ENCODE measurements at places on chromosomes 11 and 22. TPM values are rescaled to one million over a fixed set of nuclear protein-coding genes. Genes with fewer than 3 reads are reported as not detected.
A peak's percentile ranks its signal among the peaks of the same experiment; 100 is the strongest.

DNA sequence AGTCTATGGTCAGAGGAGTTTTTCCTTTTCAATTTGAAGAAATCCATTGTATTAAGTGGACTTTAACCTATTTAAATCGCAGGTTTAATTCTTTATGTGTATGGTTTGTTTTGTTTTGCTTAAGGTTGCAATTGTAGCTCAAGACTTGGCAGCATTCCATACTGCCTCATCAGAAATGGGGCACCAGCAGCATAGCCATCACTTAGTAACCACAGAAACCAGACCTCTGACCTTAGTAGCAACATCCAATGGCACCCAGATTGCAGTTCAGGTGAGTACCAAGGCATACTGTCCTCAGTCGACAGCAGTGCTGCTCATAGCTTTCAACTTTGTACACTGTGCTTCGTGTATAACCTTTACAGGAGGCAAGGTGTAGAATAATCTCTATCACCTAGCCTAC lies 48.4 kb upstream of the WEE1 start:
- DNase-seq, result no peak

GRCh38 chr22:44277386-44278135 lies 35.2 kb downstream of the SHISAL1 start:
- DNase-seq, result no peak

GGT1 gene
- total RNA-seq, result 2.0 TPM

GRCh38 chr11:100833276-100833675 lies 146.2 kb downstream of the ARHGAP42 start:
- no peak for DNase-seq

DNA sequence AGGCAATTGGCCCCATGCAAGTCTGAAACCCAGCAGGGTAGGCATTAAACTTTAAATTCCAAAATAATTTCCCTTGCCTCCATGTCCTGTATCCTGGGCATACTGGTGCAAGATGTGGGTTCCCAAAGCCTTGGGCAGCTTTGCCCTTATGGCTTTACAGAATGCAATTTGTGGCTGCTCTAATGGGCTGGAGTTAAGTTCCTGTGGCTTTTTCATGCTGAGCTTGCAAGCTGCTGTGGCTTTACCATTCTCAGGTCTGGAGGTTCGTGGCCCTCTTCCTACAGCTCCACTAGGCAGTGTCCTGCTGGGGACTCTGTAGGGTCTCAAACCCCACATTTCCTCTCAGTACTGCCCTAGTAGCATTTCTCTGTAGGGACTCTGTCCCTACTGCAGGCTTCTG lies 15.0 kb upstream of the BIRC3 start:
- DNase-seq, result no peak

DNA sequence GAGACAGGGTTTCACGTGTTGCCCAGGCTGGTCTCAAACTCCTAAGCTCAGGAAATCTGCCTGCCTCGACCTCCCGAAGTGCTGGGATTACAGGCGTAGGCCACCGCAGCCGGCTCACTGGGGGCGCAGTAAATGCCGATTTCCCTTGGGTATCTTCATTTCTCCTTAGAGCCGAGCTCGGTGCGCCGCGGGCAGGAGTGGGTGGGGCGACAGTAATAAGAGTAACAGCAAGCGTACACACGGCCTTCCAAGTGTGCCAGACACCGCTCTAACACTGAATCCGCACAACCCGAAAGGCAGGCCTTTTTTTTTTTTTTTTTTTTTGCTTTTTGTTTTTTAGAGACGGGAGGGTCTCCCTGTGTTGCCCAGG lies 500 bp upstream of the ADSL start:
- no peak for DNase-seq

PKDREJ gene
- under 0.01 TPM for total RNA-seq

- DNase-seq, result no peak
These were observed 34.3 kb downstream of the GAB4 start for GRCh38 chr22:16973591-16974297.

KCNJ11 gene
- total RNA-seq, result not detected

ACR gene
- not detected for total RNA-seq

- no peak for DNase-seq
These were observed 942.3 kb downstream of the LRRC4C start for GRCh38 chr11:40517122-40517521.

DNA sequence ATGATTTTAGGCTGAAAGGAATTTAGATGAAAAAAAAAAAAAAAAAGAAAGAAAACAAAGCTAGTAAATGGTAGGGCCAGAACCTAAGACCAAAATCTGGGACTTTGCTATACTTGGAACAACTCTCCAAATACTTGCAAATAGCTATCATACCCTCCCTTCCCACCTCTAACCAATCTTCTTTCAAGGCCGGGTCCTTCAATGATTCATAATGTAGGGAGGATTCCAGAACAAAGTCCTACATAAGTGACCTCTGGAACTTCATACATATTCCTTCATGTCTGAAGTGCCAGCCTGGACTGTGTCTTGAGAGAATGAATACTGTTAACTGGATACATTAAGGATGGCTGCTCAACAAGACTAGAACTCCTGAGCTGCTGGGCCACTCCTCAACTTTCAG lies 9.9 kb downstream of the STK33 start:
- no peak for DNase-seq

ALG8 gene
- 30.3 TPM for total RNA-seq

- DNase-seq, result peak; percentile 19
These were observed 34.9 kb upstream of the OR10G7 start for GRCh38 chr11:124075841-124076651.

- DNase-seq, result peak; percentile 42
These were observed 13.0 kb upstream of the CDC42EP1 start for GRCh38 chr22:37547251-37547741.

AQP11 gene
- 11.2 TPM for total RNA-seq

- no peak for DNase-seq
These were observed 29.3 kb downstream of the ZBTB16 start for GRCh38 chr11:114088836-114089235.

DNA sequence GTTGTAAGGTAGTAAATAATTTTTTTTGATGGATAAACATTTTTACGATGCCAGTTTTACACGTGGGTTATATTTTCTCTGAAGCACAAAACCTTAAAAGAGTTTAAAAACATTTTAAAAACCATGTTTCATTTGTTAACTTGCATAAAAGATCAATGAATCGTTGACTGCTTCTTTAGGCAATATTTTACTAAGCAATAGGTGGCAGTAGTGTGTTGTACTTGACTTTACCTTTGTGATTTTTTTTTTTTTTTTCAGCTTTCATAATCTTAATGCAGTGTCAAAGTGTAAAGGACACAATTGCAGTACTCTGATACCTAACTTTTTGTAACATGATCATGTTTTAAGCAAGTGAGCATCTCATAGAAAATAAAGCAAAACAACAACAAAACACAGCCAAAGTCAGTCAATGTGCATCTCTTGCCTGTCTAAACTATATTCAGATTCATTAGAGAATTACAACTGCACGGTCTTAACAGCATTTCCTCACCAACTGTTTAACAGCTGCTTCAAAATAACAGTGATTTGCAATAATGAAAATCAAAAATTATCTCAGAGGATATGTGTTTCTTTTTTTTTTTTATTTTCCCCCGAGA lies 27.7 kb downstream of the DNAJC24 start:
- DNase-seq, result no peak

GRCh38 chr11:86274503-86274902 lies 27.5 kb upstream of the HIKESHI start:
- no peak for DNase-seq

INPP5J gene
- 0.26 TPM for total RNA-seq

GRCh38 chr11:11577932-11578911 lies 43.6 kb downstream of the GALNT18 start:
- DNase-seq, result no peak

DNA sequence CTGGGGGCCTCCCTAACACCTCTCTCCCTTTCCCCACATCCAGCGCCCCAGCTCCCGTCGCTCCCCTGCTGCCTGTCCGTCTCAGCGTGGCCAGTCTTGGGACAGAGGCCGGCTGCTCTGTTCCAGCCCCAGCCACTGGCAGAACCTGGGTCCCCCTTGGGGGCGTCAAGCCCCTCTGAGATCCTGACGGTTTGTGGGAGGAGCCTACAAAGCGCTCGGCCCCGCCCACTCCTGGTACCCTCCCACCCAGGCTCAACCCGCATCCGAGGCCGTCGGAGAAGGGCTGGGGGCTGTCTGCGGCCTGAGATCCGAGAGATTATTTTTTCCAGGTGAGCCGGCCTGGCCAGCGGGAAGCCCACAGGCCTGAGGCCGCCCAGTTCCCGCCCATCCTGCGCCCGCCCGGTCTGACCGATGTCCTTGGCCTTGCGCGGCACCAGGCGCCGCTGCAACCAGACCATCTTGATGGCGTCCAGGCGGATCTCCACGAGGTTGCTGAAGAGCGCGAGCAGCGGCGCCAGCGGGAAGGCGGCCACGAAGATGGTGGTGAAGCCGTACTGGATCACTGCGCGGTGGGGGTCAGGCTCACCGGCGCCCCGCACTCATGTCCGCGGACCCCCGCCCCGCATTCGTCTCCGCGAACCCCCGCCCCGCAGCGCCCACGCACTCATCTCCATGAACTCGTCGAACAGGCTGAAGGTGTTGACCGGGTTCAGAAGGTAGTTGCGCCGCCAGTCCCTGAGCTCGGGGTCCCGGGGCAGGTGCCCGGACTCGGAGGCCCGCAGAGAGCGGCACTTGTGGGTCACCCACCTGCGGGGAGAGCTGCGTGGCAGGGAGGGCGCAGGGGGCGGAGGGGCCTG lies 5.5 kb upstream of the SIGIRR start:
- DNase-seq, result no peak

GRCh38 chr11:10623797-10624761 lies 55.6 kb upstream of the LYVE1 start:
- no peak for DNase-seq

FIBIN gene
- 112 TPM for total RNA-seq

SLC15A3 gene
- 29.9 TPM for total RNA-seq

- no peak for DNase-seq
These were observed 15.5 kb downstream of the NFAM1 start for GRCh38 chr22:42416671-42417230.

KLHL35 gene
- total RNA-seq, result 1.3 TPM

DNA sequence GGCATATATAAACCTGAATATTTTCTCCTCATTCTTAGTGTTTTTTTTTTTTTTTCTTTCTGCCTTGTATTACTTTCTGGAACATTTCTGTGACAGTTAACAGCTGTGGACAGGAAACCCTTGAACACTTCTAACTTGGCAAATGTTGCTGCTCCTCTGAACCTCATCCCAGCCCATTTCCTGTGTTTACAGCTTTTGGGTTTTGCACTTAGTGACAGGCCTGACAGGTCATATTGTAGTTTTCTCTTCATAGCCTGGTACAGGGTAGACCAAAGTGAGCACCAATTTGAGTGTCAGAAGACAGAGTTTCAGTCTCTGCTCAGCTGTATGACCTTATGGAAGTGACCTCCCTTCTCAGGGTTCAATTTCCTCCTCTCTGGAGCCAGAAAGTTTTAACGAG lies 91.6 kb downstream of the STIM1 start:
- peak; percentile 86 for DNase-seq

MS4A10 gene
- total RNA-seq, result not detected

- DNase-seq, result no peak
These were observed 52.1 kb downstream of the MYH9 start for GRCh38 chr22:36335621-36336020.

- no peak for DNase-seq
These were observed 919.1 kb downstream of the BRD1 start for GRCh38 chr22:48908547-48908946.

GRCh38 chr11:96782632-96783031 lies 392.8 kb downstream of the JRKL start:
- DNase-seq, result no peak

- DNase-seq, result no peak
These were observed 89.5 kb downstream of the RNF169 start for GRCh38 chr11:74838188-74838587.

- DNase-seq, result peak; percentile 41
These were observed 30.2 kb downstream of the C11orf91 start for GRCh38 chr11:33670250-33671011.

MIEF1 gene
- total RNA-seq, result 16.4 TPM

PSMD13 gene
- total RNA-seq, result 81.4 TPM

C11orf16 gene
- total RNA-seq, result not detected

IL18BP gene
- total RNA-seq, result 1.5 TPM

DNA sequence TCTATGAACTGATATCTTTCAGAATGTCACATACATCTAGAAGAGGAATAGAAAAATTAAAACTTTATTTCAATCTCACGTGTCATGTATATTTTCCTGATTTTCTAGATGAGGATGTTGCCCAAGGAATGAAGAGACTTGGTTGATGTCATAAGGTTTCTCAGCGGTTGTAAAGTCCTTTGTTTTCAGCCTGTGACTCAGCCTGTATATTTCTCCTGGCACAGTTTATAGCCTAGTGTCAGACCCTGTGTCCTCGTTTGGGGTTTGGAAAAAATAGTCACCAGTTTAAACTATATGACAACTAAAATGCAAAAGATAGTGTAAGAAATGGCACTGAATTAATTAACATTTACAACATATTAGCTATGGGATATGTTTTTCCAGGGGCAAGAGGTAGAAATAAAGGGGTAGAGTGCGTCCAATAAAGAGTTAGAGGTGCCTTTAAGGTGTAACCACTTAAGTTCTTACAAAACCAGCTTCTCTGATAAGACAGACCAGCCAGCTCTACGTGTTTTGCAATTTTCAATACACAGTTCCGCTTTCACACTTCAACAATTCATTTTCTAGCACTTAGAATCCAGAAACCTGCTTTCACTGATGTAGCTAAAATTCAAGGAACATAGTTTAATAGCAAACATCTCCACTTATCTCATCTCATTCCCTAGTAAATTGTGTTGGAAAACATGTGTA lies 1432.6 kb upstream of the TENM4 start:
- DNase-seq, result peak; percentile 24

OR52D1 gene
- not detected for total RNA-seq

DNA sequence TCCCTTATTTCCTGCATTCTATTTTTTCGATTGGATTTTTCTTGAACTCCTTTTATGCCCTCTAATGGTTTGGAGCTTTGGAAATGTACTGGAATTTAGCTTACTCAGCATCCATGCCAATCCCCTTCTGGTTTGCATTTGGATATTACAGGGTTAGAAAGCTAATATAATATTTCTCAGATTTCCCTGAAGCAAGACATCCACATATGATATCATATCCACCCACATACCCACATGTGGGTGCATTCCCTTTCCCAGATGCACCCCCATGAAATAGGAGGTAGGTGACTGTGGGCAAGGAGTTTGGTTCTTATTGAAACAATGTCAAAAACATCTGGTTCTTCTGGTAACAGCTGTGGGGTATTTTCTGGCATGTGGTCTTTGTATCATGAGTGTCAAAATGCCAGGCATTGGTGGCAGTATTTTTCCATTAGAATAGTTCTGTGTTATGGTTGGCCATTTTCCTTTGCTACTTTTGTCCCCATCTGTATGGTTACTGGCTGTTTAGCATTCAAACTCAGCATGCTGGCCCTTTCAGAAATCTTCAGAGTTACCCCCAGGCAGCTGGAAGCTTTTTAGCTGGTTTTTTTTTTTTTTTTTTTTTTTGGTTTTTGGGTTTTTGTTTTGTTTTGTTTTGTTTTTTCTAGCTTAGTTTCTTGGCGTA lies 32.7 kb upstream of the DDX10 start:
- DNase-seq, result no peak

- DNase-seq, result no peak
These were observed 48.0 kb downstream of the TIMP3 start for GRCh38 chr22:32849501-32849900.

- peak; percentile 83 for DNase-seq
These were observed 8.7 kb upstream of the LAYN start for GRCh38 chr11:111531687-111532364.

- DNase-seq, result no peak
These were observed 725.1 kb downstream of the NTM start for GRCh38 chr11:132095230-132096131.

All from fibroblast of lung (primary cell).